Suppressor macrophage treated with lipopolysaccharide for 1 hour (primary cell): ENCODE measurements at places on chromosomes 12 and 14.
A peak's percentile ranks its signal among the peaks of the same experiment; 100 is the strongest.

GRCh38 chr14:53946404-53947093, 10.1 kb downstream of the BMP4 start:
- no peak for DNase-seq

- no peak for DNase-seq
Observed at GRCh38 chr14:21723431-21724045, 49.9 kb upstream of the OR4E1 start.

- peak; percentile 77 for DNase-seq
Observed at GRCh38 chr12:19646599-19646998, 207.3 kb downstream of the AEBP2 start.

GRCh38 chr12:23139026-23139425, 514.1 kb downstream of the ETNK1 start:
- DNase-seq, result no peak

GRCh38 chr12:55715833-55716581, at the start of gene BLOC1S1:
Gene BLOC1S1 (plus strand): TSS chr12:55716046. CDS start chr12:55716052, 6 bp downstream.
- peak; percentile 75 for DNase-seq

DNA sequence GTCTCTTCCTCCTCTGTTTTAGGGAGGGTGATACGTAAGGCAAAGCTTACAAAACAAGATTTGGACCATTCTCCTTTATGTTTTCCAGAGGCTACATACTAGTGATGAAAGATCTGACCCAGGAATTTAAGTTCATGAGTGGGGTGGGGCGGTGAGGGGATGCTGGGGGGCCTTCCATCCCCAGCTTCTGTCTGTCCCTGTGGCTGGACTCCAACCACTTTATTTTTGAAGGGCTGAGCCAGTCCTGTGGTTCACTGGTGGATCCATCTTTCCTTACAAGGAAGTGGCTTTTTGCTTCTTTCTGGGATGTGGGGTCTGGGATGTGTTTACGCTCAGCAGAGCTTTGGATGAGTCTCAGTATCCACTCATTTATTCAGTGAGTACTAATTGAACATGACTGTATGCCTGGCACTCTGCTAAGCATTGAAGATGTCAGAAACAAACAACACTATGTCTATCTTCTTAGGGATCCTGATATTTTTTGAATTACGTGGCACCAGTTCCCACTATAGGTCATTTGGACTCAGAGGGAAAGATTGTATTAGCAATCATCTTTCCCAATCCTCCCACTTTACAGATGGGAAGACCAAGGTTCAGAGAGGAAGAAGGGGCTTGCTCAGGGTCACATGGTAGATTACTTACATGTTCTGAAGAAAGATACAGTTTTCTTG, 291.8 kb upstream of the TBX3 start:
- no peak for DNase-seq

- no peak for DNase-seq
Observed at GRCh38 chr12:227286-227915, 13.4 kb upstream of the SLC6A12 start.

GRCh38 chr14:90280096-90280495, 23.7 kb downstream of the PSMC1 start:
- no peak for DNase-seq

DNA sequence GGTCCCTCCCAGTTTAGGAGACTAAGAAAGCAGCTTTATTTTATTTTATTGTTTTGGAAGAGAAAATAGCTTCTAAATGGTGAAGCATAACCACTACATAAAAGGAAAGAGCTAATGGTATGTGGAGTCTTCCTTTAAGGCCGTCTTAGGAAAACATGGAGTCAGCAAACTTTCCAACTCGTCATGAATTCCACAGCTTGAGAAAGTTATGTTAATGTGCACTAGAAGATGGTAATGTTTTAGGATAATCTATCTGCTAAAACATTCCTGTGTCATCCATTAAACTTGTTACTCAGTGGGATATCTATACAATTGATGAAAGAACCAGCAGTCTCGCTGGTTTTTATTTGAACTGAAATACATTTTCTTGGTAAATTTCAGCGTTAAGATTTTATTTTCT, 448.4 kb upstream of the SEL1L start:
- DNase-seq, result no peak

- DNase-seq, result peak; percentile 80
Observed at GRCh38 chr12:51392556-51393237, 1.5 kb upstream of the GALNT6 start.

- DNase-seq, result no peak
Observed at GRCh38 chr14:101788016-101788635, 26.6 kb downstream of the PPP2R5C start.

GRCh38 chr14:90287791-90288190, 31.4 kb downstream of the PSMC1 start:
- no peak for DNase-seq

DNA sequence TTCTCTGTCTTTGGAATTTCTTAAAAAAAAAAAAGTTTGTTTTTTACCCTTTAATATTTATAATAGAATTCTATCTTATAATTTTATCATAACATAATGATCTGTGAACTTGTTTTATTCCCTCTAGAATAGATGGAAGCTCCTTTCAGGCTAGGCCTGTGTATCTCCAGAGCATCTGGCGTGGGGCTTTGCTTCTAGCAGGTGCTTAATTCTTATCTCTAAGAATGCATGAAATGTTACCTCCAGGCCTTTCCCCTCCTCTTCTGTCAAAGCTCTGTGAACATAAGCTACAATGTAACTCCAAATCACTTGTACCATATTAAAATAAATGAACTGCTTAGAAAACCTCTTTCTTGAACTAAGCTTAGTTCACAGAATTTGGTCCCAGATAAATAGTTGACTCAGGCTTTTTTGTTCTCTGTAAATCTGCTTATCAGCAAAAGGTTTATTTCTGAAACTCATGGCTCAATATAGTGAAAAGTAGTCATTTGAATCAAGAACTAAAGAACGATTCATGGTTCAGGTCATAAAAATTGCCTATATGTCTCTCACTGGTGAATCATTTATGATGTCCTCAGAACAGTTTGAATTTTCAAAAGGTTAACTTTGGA, 407.1 kb downstream of the TRHDE start:
- DNase-seq, result no peak

DNA sequence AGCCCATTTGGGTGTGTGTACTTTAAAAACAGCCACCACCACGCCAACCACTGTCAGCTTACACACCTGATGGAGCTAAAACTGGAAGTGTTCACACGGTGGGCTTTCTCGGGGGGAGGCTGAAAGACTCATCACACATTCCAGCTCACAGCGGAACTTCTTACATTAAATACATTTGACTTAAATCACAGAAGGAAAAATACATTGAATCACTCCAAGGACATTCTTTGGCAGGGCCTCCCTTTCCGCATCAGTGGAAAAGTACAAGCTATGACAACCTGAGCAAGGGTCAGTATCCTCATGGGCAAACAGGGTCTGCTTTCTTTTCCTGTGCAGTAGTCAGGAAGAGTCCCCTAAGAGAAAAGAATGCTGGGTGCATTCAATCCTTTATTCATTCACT, 31.0 kb upstream of the TC2N start:
- no peak for DNase-seq

GRCh38 chr12:32494656-32495055, 95.3 kb downstream of the FGD4 start:
- DNase-seq, result no peak

- DNase-seq, result no peak
Observed at GRCh38 chr12:39923364-39923763, 182.5 kb downstream of the SLC2A13 start.

DNA sequence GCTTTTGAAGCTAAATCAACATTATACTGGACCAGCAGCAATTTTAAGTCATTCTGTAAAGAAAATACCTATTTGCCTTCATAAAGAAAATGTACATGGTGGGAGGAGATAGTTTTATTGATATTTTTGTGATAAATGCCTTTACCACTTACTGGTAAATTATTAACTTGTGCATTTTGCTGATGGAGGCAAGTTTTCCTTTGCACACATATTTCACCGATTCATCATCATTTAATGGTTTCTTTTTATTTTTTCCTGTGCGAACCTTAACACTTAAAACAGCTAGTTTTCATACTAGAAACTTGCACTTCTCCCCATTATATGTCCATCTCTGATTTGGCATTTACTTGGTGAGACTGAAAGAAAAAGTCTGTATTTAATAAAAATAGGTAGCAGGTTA, 239.3 kb downstream of the TRHDE start:
- no peak for DNase-seq

GRCh38 chr14:90620568-90621077, 195.6 kb downstream of the TTC7B start:
- DNase-seq, result no peak

DNA sequence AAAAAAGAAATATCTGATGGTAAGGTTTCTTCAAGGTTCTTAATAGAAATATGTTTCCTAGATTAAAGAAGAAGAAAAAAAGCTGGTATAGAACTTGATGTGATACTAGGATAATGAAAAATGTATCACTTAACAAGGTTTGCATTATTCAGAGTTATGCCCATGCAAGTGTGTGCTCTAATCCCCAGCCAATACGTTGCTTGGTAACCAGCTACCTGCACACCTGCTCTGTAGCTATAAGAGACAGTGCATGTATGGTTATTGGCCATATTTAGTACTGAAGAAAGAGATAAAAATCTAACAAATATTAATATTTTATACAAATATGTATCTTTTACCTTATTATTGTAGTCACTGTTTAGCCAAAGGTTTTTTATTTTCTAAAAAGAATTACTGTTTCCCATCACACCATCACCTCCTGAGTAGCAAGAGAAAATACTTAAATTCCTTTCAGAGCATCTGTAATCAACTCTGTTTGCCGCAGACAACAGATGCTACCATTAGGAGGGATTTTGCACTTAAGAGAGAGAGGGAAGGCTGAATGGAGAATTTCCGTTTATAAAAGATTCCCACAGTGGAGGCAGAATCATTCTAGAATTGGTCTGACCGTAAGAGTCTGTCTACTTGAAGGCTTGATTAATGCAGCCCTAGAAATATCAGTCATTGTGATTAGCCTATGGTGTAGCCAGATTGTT, 115.6 kb downstream of the NEDD1 start:
- no peak for DNase-seq

GRCh38 chr14:62655166-62655565, 390.1 kb downstream of the KCNH5 start:
- no peak for DNase-seq

- DNase-seq, result peak; percentile 87
Observed at GRCh38 chr14:23154964-23155587, 28.4 kb downstream of the SLC7A8 start.

DNA sequence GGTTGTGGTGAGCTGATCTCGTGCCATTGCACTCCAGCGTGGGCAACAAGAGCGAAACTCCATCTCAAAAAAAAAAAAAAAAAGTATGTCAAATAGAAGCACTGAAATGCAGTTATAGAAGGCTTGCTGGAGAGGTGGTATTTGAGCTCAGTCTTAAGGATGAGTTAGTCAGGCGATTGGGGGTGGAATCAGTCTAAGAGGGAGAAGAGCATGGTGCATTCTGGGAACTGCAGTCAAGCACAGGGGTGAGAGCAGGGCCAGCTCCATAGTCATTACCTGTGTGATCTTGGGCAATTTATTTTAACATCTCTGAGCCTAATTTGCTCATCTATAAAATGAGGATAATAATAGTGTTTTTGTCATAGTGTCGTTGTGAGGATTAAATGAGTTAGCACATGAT, 5.9 kb upstream of the GNB3 start:
- DNase-seq, result no peak

- no peak for DNase-seq
Observed at GRCh38 chr12:30026621-30027234, 243.0 kb upstream of the TMTC1 start.

DNA sequence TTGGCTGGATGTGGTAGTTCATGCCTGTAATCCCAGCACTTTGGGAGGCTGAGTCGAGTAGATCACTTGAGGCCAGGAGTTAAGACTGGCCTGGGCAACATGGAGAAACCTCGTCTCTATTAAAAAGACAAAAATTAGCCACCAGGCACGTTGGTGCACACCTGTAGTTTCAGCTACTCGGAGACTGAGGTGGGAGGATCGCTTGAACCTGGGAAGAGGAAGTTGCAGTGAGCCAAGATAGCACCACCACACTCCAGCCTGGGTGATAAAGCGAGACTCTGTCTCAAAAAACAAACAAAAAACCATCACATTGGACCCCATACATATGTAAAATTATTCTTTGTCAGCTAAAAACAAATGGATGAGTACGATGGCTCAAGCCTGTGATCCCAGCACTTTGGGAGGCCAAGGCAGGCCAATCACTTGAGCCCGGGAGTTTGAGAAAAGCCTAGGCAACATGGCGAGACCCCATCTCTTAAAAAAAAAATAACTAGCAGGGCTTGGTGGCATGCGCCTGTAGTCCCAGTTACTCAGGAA, 43.9 kb downstream of the LIMA1 start:
- DNase-seq, result no peak

- DNase-seq, result peak; percentile 12
Observed at GRCh38 chr12:124227951-124228711, 66.8 kb upstream of the RFLNA start.

DNA sequence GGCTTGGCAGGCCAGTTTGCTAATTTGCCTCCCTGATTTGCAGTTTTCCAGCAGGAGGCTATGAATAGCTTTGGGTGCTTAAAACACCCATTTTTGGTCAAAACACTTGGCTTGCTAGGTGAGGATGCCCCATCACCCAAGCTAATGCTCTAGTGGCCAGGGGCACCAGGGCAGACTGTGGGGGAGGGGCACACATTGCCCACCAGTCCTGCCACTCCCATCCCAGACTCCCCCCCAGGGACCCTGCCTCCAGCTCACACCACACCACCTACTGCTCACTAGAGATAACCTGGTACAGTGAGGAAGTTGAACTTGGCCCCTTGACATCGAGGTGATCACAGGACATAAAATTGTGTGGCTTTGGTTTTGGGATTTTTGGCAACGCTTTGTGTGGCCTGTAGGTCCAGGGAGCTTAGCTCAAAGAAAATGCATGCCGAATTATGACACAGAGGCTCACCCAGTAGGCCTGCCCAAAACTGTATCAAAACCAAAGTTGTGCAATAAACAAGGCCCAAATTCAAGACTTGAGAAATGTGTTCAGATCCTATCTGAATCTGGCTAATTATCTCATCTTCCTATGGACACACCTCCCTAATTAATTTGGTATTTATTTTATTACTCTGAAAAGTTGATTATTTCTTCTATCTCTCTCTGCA, 4.3 kb downstream of the NUAK1 start:
- no peak for DNase-seq

DNA sequence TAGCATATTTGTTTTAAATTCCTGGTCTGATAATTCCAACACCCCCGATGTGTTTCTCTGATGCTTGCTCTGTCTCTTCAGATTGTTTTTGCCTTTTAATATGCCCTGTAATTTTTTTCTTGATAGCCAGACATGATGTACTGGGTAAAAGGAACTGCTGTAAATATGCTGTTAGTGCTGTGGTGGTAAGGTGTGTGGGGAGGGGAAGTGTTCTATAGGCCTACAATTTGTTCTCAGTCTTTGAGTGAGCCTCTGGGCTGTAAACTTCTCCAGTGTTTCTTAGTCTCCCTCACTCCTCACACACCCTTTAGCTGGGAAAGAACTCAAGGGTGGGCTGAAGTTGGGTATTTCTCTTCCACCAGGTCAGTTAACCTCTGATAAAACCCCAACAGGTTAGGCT, 147.0 kb upstream of the OR4E1 start:
- DNase-seq, result no peak

DNA sequence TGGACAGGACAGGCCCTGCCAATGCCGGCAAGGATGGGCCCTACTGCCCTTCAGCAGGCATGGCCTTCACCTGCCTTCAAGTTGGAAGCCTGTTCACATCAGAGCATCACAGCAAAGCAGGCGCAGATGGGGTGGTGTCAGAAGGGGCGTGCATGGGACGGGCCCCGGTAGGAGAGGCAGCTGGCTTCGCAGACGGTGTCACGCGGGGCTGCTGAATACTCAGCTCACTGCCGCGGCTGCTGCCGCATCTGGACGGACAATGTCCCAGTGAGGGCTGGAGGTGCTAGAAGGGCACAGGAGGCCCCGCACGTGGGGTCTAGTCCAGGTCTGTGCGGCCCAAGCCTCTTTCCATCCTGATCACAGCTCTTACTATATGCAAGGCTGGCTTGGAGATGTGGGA, 42.1 kb downstream of the LRCOL1 start:
- no peak for DNase-seq
